ENCODE measurements at places on chromosomes 5 and 9.

DNA sequence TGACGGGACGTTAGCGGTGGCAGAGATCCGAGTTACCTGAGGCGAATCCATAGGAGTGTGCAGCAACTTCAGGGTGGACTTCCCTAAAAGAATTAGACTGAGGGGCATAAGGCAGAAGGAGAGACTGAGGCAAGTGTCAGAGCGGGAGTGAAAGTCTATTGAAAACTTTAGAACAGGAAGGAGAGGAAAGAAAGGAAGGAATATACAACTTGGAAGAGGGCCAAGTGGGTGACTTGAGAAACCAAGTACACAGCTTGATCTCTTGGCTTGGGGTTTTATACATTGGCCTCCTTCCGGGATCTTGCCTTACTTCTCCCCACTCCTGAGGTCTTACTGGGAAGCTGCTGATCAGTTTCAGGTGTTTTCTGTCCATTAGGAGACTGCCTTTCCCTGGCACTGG is 84.9 kb downstream of the SNX18 start:
- no peak for DNase-seq

DNA sequence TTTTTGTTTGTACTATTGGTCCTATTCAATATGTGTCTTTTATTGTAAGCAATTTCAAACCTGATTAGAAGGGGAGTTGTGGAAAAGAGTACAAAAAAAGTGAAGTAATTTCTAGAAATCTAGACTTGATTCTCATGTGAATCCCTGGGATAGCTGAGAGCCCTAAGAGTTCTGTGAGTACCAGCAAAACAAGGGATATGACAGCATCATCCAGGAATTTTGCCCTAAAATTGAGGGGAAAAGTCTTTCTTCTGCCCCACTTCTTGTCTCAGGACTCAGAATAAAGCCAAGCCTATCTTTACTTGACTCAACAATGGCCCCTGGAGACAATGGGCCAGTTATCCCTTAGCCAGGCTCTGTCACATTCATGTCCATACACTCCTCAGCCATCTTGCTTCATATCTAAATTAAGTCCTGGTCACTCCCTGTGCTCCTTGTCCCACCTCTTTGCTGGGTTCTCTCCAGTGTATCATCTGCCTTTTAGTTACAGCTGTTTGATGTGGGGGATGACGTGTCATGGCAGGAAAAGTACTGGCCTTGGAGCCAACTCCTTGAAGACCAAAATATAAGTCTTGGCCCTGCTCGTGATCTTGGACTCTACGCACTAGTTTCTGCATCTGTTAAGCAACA is 81.2 kb downstream of the ADAMTS12 start:
- no peak for DNase-seq

DNA sequence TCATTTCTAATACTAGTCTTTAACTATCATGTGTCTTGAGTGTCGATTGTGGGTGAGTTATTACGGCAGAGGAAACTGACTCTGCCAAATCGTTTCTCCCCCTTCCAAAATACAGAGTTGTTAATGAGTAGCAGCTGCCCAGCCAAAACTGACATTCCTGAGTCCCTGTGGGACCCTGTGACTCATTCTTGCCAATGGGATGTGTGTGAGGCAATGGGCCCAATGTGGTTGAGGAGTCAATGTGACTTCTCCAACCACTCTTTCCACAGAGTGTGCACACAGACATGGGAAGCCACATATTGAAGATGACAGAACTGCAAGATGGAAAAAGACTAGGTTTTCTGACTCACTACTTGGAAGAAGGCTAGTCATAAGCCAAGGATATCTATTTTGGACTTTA is 434.7 kb downstream of the DTWD2 start:
- no peak for DNase-seq

DNA sequence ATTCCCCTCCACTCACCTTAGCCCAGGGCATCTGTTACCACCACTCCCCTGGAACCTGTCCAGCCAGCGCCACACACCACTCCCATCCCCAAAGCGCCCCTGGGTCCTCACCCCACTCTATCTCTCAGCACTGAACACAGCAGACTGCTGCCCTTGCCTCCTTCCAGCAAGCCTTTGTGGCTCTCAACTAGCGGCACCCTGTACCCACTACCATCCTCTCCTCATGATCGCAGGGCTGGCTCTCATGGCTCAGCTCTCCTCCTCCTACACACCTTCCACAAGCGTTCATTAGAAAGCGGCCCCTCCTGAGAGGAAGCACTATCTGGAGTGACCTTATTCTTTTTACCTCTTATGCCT is 13.3 kb upstream of the BASP1 start:
- DNase-seq = no peak

DNA sequence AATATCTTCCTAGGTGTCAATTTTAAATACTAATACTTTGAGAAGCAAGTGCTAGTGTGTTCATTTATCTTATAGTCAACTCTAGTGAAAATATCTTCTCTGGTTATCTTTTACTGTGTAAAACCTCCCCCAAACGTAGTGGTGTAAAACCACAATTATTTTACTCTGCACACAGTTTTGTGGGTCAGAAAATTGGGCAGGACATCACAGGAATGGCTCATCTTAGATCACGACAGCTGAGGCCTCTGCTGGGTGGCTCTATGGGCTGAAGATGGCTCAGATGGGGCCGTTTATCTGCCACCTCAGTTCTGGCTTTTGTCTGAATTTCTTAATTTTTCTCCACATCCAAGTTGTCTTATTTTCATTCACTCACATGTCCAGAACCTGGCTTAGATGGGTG is 457.2 kb upstream of the ACTBL2 start:
- no peak for DNase-seq

DNA sequence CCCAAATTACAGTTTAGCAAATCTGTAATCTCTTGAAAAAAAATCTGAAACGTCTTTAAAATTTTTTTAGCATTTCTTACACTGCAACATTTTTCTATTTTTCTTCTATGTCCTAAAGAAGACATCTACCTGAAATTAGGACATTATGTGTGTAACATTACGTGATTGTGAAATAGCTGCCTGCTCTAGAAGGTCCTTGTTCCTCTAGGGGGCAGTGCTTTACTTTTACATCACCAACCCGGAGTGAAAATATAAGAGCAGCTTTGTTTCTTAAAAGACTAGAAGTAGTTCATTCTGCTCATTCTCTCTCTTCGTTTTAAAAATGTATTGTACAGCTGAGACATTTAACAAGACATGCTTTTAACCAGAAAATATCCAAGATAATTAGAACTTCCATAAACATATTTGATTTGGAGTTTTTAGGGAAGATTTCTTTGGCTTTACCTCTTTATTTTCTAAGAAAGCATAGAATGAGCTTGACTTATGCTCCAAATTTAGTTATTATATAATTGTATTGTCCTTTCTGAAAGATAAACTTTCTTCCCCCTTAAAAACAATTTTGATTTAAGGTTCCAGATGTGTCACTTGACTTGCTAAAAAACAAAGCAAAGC is 48.1 kb upstream of the RIOK2 start:
- no peak for DNase-seq

DNA sequence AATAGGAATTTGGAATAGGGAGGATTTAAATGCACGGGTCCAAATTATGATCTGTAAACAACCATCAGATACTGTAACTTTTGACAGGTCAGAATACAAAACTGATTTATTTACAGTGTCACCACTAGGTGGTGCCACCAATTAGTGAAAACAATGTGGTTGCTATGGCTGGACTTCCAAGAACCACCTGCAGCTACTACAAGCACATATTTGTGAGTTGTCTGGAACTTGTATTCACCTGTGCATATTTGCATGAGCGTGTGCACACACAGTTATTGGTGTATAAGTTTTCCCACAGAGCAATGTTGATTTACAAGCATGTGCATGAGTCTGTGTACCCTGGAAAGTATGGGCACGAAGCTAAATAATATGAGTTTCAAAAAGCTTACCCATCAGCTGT is 3.0 kb upstream of the HRCT1 start:
- DNase-seq = no peak

GRCh38 chr5:168467755-168468330 is 18.4 kb upstream of the RARS1 start:
- no peak for DNase-seq

GRCh38 chr5:140340605-140341121 is 5.7 kb downstream of the HBEGF start:
- no peak for DNase-seq
